Stimulated activated CD8-positive, alpha-beta memory T cell treated with anti-CD3 and anti-CD28 coated beads, Interleukin-4, amount 100 ng/mL, for 1 hour (primary cell): ENCODE measurements at places on chromosomes 7 and 10.
A peak's percentile ranks its signal among the peaks of the same experiment; 100 is the strongest.

GRCh38 chr10:88461426-88461825 is 121.7 kb downstream of the RNLS start:
- no peak for DNase-seq

- no peak for DNase-seq
Observed at GRCh38 chr7:72751378-72751777, 76.6 kb downstream of the TYW1B start.

- DNase-seq, result no peak
Observed at GRCh38 chr7:111560773-111561653, 1.3 kb downstream of the IMMP2L start.

DNA sequence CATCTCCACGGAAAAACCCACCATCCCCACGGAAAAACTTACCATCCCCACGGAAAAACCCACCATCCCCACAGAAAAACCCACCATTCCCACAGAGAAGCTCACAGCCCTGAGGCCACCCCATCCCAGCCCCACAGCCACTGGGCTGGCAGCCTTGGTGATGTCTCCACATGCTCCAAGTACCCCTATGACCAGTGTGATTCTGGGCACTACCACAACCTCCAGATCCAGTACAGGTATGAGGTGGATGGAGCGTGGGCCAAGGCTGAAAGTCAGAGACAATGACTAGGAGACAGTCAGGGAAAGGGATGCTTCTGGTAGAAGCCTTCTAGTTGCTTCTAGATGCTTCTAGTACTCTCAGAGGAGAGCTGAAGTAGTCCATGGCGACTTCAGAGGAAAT is 19.6 kb downstream of the ZAN start:
- DNase-seq, result no peak

- no peak for DNase-seq
Observed at GRCh38 chr7:12653518-12653917, 33.9 kb upstream of the ARL4A start.

DNA sequence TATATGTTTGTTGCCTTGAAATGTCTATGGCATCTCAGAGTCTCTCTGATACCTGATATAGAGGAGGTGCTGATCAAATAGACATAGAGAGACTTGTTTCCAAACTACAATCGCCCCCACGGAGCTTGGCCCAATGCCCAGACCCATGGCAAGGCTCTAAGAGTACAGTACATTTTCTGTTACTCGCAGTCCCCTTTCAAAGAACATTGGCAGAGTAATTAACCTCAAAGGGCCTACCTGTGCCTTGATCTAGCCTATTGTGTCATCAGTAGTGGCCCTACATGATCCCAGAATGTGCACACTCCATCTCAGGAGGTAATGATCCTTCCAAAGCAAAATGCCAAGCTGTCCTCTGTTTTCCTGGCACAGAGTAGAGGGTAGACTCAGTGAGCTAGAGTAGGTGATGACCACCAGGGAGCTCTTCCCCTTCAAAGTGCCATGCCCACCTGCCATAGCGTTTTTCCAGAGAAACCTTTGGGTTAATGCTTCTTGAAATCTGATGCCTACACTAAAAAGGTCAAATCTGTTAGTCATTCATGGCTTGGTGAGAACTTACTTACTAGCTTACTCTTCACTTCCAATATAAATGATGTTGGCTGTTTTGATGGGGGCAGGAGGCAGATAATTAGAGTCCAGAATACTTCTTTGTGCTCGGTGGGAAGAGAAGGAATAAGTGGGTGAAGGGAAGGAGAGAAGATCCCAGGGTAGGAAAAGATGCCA is 41.2 kb upstream of the ACSL5 start:
- no peak for DNase-seq

- DNase-seq, result no peak
Observed at GRCh38 chr7:77269360-77270093, 69.9 kb upstream of the FGL2 start.

GRCh38 chr10:96830511-96831199 is 1.4 kb upstream of the LCOR start:
- DNase-seq, result peak; percentile 58

GRCh38 chr7:8442051-8442813 is 8.8 kb downstream of the NXPH1 start:
- DNase-seq, result no peak
